Bronchial epithelial cell (primary cell): ENCODE measurements at places on chromosomes 12 and 14.
A peak's percentile ranks its signal among the peaks of the same experiment; 100 is the strongest.

DNA sequence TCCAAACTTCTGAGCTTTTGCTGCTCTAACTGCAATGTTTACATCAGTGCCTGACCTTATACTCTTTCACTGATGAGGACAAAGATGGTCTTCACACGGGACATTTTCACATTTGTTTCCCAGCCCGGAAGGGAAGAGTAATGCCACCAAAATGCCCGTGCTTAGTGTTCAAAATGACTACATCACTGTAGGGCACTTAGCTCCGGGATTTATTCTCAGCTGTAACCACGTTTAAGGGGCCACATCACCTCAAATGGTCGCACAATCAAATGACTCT is 2.9 kb downstream of the GSG1 start:
- DNase-seq, result no peak

DNA sequence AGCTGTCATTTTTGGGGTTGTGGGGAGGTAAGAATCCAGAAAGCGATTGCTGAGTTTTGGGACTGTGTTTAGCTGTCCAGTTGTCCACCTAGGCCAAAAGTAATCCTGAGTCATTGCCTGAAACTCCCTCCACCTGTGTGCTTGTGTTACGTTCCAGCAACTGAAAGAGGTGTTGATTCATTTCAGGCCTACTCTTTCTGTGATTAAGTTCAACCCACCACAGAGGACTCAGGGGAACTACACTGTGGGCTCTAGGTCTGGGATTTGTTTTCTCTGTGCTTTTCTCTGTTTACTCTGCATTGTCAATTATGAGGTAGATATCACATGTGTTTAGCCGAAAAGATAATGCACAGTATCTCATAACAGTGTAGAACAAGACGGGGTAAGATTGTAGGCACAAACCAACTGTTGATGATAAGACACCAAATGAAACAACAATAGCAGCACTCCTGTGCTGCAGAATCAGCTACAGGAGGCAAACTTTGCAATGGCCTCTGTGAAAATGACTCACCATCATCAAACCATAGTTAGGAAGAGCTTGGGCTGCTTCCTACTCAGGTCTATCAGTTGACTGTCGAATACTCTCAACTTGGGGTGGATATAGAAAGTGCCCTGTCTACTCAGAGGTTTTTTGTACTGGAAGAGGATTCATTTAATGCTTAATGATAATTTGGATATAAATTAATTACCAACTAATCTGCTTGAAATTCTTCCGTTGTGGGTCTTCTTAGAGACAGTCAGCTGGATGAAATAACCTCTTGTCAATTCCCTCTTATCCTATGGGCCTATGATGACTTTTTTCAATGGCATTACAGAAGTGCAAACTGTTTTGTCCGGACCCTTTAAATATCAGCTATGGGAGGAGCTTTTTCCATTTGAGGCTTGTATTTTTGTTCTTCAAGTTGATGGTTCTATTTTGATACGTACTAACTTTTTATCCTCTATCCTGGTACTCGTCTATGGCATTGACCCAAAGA is 385.9 kb downstream of the BMP4 start:
- no peak for DNase-seq

GRCh38 chr12:67759829-67760228 is 111.3 kb downstream of the DYRK2 start:
- DNase-seq, result no peak

DNA sequence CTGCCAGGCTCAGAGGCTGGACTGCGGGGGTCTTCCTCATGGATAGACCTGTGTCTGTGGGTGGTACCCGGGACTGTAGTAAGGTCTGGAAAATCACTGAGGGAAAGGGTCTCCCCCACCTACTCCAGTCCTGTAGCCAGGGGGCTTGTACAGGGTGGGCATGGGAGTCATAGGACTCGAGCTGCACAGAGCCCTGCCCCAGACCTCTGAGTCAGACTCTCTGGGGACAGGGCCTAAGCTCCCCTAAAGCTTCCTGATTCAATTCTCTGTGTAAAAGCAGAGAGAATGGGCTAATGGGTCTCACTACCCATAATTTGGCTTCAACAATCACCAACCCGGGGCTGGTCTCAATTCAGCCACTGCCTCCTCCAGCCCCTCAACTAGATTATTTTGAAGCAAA is 27.0 kb downstream of the LRTM2 start:
- DNase-seq, result no peak

- DNase-seq, result no peak
Measured at GRCh38 chr12:50050119-50050385, 7.3 kb upstream of the ASIC1 start.

GRCh38 chr12:69682110-69682755 is 16.9 kb downstream of the BEST3 start:
- DNase-seq, result no peak

DNA sequence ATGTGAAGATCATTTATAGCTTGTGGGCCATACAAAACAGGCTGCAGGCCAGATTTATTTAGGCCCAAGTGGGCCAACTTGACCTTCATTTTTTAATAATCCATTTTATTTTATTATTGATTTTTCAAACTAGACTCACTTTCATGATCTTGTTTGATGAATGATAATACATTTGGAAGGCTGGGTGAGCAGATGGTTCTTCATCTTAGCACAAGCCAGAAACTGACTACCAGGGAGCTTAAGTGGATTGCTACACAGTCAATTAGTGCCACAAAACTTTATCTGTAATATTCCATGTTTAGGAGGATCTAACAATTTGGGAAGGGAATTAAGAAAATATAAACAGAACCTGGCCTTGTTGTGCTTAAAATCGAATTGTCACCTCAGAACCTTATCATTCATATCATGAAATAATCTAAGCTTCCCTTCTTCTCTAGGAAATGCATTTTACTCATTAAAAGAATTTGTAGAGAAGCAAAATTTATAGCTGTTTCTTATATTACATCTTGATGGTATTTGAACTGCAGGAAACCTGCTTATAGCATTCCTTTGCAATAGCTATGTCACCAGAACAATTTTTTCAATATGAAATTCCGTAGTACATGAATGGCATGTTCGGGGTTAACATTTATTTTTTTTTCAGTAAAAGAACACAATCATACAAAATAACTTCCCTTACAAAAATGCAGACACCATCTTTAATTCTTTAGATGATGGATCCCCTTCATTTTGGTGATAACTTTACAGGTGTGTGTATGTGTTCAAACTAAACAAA is 62.0 kb upstream of the CSRP2 start:
- no peak for DNase-seq

GRCh38 chr14:92404018-92404417 is 81.1 kb downstream of the SLC24A4 start:
- no peak for DNase-seq

GRCh38 chr12:5900076-5900475 is 45.0 kb downstream of the ANO2 start:
- no peak for DNase-seq

DNA sequence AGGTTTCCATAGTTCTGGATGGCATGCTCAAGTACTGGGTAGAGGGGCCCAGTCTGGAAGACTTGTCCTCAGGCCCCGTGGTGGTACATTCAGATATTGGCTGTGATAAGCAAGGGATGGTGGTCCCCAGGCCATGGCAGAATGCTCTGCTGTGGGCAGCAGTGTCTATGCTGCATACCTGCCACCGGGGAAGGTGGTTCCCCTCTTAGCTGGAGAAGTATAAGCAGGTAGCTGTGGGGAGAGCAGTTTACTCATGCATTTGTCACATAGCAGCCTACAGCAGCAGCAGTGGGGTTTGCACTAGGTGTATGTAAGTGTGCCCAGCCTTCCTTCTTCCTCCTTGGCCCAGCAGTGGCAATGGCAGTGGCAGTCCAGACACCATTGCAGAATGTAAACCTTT is 69.3 kb upstream of the ADAMTS20 start:
- DNase-seq, result no peak

- DNase-seq, result no peak
Measured at GRCh38 chr14:104121142-104121541, 17.2 kb upstream of the KIF26A start.

- peak; percentile 43 for DNase-seq
Measured at GRCh38 chr12:43758247-43758727, 303 bp downstream of the PUS7L start.

DNA sequence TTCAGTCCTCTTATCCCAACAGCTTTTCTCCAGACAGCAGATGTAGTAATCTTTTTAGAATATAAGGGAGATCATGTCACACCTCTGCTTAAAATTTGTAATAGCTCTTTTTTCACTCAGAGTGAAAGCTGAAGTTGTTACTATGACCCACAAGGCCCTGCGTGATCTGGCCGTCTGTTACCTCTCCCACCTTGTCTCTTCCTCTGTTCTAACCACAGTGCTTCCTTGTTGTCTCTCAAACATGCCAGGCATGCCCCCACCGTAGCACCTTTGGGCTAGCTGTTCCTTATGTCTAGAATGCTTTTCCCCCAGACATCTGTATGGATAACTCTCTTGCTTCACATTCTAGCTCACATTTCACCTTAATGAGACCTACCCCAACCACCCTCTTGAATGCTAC is 6.5 kb downstream of the NECAP1 start:
- no peak for DNase-seq
